ENCODE measurements at places on chromosomes 12 and 14.
A peak's percentile ranks its signal among the peaks of the same experiment; 100 is the strongest.

- peak; percentile 28 for DNase-seq
These were observed 114.8 kb downstream of the MON2 start for GRCh38 chr12:62581288-62582064.

DNA sequence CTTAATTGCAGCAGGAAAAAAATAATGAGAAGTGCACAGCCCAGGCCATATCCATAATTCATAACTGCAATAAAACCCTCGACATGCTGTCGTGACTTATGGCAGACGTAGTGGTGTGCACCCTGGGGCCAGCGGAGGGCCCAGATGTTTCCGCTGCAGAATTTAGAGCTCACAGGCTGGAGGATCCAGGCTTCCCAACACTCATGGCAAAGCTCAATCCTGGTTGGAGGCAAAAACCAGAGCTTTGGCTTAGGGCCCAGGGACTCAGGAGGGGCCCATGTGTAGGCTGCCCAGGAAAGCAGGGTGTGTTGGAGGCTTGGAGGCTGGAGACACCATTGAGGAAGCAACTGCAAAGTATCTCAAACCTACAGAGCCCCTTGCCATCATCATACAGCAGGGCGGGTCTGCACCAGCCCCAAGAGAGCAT lies 68.7 kb downstream of the SERPINA3 start:
- no peak for DNase-seq

- DNase-seq: no peak
These were observed 8.8 kb upstream of the BAZ1A start for GRCh38 chr14:34883954-34884353.

DNA sequence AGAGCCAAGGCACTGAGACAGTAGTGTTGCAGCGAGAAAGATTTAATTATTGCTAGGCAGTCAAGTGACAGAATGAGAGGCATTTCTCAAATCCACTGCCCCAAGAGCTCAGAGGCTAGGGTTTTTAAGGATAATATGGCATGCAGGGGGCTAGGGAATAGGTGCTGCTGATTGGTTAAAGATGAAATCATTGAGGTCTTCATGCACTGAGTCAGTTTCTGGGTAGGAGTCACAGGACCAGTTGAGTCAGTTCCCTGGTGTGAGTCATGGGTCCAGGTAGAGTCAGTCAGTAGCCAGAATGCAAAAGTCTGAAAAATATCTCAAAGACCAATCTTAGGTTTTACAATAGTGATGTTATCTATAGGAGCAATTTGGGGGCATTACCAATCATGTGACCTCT lies 323.8 kb downstream of the RGS6 start:
- no peak for DNase-seq

- DNase-seq: peak; percentile 41
These were observed 386.7 kb upstream of the CCDC196 start for GRCh38 chr14:66099451-66099850.

GRCh38 chr12:20368651-20369304 lies 441 bp downstream of the PDE3A start:
- no peak for DNase-seq

- no peak for DNase-seq
These were observed 71.6 kb upstream of the CEP83 start for GRCh38 chr12:94531196-94531720.

DNA sequence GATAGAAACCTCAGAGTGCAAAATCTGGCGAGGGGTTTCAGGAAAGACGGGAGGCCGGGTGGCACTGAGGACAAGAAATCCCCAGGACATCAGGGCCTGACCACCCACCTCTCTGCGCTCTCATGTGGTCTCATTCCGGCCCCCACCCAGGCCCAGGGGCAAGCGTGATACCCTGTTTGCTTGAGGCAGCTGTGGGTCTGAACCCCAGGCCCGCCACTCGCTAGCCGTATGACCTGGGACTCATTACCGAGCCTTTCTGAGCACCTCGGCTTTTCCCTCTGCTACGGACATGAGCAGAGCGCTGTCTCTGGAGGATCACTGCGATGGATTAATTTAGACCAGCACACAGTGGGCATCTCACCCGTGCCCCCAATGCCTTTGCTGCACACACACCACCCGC lies 25.5 kb upstream of the BCDIN3D start:
- no peak for DNase-seq

GRCh38 chr14:90349739-90350138 lies 18.0 kb upstream of the NRDE2 start:
- no peak for DNase-seq

DNA sequence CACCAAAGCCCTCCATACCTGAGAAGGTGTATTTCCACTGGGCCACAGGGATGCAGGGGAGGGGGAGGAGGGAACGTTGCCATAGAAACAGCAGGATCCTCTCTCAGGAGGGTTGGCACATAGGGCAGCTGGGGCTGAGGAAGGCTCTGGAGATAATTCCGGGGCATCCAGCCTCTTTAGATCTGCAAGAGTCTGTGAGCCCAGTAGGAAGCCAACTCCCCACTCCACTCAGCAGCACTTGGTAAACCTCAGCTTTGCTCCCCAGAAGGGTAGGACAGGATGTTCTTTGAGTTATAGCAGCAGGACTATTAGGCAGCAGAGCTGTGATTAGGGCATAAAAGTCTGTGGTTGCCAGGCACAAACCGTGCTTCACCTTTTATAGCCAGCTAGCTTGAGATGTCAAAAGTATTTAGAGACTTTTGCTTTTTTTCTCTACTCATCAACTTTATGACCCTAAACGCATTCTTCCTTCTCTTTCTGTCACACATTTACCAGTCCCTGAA lies 7.8 kb upstream of the PLEKHG3 start:
- DNase-seq: no peak

DNA sequence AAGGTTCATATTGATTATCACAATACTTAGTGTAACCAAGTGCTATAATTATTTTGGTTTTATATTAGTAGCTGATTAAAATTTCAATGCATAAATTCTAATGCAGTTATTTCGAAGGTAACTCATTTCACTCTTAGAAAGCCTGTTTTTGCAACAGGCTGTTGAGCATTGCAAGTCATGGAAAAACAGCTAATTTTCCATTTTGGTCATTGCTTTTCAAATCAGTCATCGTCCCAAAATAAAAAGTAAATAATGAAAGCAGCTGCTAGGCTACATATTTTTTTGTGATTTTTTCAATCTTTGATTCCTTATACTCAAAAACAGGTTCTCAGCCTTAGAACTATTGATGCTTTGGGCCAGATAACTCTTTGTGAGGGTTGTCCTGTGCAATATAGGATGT lies 22.9 kb downstream of the VEZT start:
- DNase-seq: no peak
